ENCODE measurements at places on chromosomes 3 and 15.

- DNase-seq, result no peak
Measured at GRCh38 chr3:175743733-175744400, 884.7 kb downstream of the NAALADL2 start.

GRCh38 chr3:192840143-192840836 is 77.4 kb downstream of the MB21D2 start:
- no peak for DNase-seq

GRCh38 chr3:52865994-52866393 is 31.2 kb upstream of the MUSTN1 start:
- DNase-seq, result no peak

DNA sequence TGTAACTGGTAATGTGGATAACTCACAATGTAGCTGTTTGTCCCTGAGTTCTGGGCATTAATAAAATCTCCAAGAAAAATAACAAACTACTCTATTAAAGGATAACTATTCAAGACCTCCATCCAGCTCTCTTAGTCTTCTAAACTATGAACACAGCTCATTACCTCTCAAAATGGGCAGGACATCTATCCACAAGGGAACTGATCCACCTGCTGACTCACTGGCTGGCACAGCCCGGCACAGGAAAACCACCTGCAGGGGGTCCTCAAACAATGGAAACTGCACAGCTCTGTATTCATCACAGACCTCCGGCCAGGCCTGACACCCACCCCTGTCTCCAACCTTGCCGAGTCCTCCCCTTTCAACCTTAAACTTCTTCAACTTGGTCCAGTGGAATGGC is 255.4 kb downstream of the TJP1 start:
- DNase-seq, result no peak

- DNase-seq, result no peak
Measured at GRCh38 chr15:48058371-48058770, 62.4 kb upstream of the SLC24A5 start.

- no peak for DNase-seq
Measured at GRCh38 chr15:65901336-65901735, 32.0 kb downstream of the RAB11A start.

DNA sequence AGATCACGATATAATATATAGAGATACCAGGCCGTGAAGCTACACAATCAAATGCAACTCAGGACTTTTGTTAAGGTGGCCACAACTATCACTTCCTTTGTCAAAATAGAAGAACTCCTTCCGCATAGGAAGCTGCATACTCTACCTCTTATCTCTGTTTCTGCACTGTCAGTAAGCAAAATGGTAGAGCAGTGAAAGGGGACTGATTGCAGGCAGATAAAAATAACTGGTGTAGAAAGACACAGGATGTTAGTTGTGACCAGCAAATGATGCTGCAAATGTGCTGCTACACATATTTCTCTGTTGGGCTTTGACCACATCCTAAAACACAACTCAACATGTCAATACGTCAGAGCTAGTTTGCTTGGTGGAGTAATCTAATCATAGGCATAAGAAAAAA is 16.3 kb upstream of the TRAT1 start:
- DNase-seq, result no peak

DNA sequence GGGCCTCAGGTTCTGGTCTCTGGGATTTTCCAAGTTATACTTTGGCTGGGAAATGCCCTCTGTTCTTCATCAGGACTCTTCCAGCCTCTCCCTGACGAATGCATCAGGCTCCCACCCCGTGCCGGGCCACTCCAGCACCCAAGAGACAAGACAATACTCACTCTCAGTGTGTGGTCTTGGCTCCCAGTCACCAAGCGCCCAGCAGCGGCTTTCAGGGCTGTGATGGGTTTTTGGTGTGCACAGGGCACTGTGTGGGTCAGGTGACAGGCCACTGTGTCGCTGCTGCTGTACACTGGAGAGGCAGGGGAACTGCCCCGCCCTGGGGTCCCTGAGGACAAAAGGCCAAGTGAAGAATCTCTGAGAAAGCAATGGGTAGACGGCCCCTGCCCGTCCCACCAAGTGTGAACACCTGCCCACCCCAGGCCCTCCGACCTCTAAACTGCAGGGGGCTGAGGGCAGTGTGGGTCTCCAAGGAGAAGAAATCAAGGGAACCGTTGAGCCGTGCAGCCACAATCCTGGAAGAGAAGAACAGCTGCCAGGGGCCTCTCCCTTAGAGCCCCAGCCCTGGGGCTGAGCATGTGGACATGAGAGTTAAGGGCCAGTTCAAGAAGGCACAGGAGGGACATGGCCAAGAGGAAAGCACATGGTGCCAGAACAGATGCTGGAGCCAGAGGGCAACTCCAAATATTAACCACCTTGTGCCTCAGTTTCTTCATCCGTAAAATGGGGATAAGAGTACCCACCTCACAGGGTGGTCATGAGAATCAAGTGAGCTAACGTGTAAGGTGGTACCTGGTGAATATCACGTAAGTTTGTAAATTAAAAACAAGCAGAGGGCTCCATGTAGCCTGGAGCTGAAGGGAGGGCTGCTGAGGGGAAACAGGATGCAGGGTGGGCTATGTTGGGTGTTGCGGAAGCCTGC is 34.1 kb downstream of the PTPN23 start:
- DNase-seq, result no peak

DNA sequence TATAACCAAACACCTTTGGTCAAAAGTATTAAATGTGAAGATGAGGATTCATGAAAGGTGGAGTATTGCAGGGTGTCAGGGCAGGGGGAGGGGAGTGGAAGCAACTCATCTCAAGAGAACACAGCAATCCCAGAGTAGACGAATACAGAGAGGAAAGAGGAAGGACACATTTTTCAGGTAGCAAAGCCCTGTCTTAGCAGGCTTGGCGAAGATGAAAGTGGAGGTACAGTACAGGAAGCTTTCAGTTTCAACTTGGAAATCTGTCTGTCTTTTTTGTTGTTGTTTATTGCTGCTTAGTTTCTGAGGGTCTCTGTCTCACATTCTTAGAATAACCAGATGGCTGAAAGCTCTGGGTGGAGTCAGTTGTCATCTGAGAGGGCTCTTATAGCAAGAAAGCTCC is 80.8 kb upstream of the GPR149 start:
- no peak for DNase-seq

GRCh38 chr15:41523097-41523496 is 9.5 kb upstream of the LTK start:
- no peak for DNase-seq

DNA sequence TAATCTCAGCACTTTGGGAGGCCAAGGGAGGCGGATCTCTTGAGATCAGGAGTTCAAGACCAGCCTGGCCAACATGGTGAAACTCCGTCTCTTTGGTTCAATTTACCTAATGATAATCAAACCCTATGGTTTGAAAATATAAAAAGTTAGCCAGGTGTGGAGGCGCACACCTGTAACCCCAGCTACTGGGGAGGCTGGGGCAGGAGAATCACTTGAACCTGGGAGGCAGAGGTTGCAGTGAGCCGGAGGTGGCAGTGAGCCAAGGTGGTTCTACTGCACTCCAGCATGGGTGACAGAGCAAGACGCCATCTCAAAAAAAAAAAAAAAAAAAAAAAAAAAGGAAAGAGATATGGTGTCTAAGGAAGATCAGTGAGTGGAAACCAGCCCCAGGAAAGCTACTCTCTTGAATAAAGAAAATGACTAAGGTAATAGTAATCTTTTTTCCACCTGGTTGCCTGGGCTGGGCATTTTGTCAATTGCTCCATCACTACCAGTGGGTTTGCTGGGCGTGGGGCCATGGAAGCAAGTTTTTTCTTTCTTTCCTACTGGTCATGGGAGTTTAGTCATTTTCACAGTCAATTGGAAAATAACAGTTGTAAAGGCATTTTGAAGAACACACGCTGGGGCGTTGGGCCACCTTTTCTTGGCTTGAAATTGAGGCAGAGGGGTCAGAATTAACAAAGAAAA is 387.6 kb upstream of the RGMA start:
- DNase-seq, result no peak

DNA sequence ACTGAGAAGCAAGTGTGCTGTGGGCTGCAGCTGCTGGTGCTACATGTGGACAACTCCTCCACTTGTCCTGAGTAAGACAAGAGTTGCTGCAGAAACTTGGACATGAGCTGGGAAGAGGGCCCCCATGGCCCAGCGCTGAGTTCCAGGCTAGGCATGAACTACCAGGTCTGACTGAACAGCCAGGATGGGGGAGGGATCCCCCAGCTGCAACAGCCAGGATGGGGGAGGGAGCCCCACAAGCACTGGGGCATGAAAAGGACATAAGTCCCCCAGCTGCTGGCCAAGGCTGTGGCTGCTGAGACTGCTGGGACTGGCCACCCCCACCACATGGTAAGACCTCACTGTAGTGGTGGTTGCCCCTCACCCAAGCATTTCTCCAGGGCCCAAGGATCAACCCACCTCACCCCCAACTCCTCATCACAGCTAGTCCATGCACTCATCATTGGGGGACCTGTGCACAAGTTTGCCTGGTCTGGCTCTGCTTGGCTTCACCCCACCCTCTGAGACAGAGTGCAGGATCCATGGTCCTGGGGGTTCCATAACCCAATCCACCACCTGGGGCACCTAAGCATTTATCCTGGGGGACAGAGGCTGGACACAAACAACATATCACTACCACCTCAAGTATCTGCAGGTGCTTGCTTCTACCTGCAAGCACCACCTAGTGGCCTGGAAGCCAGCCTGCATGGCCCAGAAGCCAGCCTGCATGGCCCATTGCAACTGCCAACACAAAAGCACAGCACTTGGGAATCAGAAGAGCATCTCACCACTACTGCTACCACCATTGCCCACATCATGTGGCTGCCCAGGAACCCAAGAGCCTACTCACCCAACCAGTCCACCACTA is 84.5 kb upstream of the STT3B start:
- no peak for DNase-seq

DNA sequence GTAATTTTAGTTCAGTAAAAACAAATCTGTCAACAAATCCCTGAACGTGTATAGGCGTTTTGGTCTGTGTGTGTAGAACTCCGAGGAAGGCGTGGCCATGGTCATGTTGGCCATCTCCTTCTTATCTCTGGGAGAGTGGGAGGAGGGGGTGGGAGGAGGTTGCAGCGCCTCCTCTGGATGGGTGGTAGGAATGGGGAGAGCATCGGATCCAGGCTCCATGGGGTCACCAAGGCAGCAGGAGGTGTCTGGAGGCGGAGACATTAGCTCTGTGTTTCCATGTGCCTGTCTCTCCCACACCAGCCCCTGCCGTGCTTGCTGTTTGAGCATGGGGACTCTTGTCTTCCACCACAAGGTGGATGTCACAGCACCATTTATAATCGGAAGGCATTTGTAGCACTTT is 34.5 kb upstream of the TRPM1 start:
- DNase-seq, result no peak

DNA sequence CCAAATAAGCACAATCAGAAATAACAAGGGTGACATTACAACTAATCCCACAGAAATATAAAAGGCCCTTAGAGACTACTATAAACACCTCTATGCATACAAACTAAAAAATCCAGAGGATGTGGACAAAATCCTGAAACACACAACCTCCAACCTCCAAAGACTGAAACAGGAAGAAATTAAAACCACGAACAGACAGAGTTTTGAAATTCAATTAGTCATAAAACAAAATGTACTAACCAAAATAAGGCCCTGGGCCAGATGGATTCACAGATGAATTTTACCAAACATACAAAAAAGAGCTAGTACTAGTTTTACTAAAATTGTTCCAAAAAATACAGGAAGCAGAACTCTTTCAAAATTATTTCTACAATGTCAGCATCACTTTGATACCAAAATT is 1043.6 kb downstream of the DIPK2A start:
- DNase-seq, result no peak

- no peak for DNase-seq
Measured at GRCh38 chr3:107220538-107220937, 156.7 kb upstream of the CCDC54 start.

GRCh38 chr3:71600646-71601288 is 17.2 kb upstream of the FOXP1 start:
- DNase-seq, result no peak

GRCh38 chr3:137514853-137515252 is 249.3 kb upstream of the SOX14 start:
- no peak for DNase-seq

GRCh38 chr3:123749711-123750110 is 134.4 kb downstream of the MYLK start:
- peak; percentile 89 for DNase-seq

GRCh38 chr3:46261926-46262594 is 19.8 kb downstream of the CCR3 start:
- no peak for DNase-seq

- no peak for DNase-seq
Measured at GRCh38 chr3:111639316-111639715, 44.2 kb upstream of the ZBED2 start.

DNA sequence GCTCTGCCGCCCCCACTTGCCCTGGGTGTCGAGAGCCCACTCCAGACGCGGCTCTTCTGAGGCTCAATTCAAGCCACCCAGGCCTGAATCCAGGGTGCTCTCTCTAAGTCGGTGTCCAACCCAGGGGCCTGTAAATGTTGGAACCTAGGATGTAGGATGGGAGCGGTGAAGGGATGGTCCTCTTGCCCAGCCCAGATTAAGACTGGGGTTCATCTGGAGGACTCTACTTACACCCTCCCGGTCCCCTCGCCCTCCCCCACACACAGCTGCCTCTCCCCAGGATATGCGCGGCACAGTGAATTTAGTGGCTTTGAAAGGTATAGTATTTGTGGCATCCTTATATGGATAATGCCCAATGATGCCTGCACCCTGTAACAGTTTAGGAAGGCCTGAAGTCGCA is 822 bp upstream of the FBN1 start:
- no peak for DNase-seq

- DNase-seq, result no peak
Measured at GRCh38 chr3:76096036-76096435, 310.7 kb upstream of the ZNF717 start.

GRCh38 chr15:51227940-51228732 is 110.3 kb downstream of the CYP19A1 start:
- peak; percentile 81 for DNase-seq

DNA sequence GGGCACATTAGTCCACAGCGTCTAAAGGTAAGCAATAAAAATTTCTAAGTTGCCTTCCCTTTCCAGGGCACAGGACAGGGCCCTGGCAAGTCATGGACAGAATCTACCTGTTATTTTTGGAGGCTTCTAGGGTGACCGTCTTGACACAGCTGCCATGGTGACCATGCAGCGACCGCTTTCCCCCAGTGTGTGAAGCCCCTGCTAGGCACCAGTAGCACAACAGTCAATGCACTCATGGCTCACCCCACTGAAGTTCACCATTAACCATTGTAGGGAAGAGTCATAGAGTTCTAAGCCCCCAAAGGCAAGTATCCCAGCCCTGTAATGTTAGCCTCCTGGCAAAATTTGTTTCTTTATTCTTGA is 43.8 kb upstream of the SLCO2A1 start:
- DNase-seq, result no peak
